Nephron progenitor cell (in vitro differentiated cells): ENCODE measurements at places on chromosomes 6 and 20.

DNA sequence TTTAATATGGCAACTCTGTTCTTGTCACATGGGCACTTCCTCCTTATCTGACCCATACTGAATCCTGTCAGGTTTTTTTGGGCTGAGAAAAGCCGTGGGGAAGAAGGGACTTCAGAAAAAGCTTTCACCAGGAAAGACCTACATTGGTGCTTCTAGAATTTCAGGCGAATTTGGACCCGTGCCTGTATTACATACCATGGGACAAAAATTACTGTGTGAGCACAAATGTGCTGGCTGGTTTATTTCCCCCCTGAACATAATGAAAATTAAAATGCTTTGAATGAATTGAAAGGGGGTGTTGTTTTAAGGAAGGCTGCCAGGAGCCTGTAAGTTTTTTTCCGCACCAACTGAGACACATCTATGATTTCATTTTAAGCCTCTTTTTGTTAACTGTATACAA lies 29.6 kb downstream of the CAP2 start:
- DNase-seq = no peak

DNA sequence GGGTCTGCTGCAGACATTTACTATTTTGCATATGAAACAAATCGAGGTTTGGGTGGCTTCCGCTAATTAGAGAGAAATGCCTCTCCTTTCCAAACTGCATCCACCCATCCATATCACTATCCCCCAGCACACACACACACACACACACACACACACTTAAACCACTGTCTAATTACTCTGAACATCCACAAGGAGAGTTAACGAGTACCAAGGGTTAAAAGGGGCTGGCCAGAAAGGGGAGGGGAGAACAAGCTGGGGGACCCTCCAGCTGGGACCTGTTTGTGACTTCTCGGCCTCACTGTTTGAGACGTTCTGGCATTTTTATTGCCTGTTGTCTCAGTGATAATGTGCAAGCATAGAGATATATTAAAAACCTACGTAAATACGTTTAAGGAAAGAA lies 261.2 kb downstream of the FOXC1 start:
- DNase-seq = peak; percentile 36

DNA sequence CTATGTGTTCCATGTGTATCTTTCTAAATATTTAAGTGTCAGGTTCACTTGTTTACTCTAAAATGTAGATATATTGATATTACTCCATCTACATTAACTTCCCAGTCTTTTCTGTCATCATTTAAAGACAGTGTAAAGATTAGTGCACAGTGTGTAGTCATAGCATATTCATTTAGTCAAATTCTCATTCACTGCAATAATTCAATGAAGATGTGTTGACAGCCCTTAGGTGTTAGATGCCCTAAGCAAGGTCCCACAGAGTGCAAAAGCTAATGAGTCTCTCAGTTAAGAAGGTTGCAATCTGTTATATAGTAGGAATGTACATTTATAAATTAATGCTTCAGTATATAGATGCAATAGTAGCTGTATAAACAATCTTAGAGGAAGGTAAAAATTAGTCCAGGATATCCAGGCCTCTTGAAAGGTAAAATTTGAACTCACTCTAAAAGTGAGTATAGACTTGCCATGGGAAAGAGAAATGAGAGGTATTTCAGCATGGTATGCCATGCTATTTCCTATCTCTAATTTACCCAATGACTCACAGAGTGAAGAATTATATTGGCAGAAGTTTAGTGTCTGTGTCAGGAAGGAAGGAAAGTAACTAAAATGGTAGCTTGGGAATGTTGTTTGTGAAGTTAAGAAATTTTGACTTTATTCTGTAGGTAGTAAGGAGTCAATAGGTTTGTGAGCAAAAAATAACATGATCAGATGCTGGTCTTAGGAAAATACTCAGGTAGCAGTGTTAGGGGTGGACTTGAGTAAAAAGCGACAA lies 969.9 kb upstream of the CITED2 start:
- no peak for DNase-seq

DNA sequence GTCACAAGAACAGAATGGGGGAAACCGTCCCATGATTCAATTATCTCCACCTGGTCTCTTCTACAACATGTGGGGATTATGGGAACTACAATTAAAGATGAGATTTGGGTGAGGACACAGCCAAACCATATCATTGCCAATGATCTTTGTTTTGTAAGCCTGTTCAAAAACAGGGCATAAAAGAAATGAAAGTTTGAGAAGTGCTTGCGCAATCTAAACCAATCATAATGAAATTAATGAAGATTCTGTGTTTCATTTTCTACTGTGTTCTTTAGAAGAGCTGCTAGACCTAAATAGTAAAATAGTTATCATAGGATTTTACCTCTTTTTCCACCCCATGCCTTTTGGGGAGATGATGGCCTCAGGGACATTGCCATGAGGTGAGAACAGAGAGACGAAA lies 761.3 kb downstream of the HDGFL1 start:
- no peak for DNase-seq

DNA sequence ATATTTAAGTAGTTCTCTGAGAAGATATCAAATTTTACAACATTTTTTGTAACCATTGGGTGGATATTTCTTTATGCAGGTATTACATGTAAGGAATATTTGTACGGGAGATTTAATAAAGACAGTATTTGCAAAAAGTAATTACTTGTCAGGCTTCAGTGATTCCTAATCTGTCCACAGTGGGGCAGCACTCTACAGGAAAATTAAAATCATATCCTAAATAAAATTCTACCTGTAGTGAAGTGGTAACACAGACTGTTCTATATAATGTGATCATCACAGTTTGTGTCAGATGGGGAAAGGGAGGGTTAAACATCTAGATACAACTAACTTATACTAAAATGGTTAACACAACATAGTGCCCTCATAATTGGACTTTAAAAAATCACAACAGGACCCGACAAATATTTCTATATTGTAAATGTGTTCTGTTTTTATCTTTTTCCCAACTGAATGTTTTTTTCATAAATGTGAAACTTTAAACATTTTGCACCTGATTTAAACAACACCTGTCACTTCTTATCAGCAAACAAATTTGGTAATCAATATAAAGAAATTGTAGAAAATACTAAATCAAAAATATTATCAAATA lies 145.6 kb upstream of the MANEA start:
- DNase-seq = peak; percentile 47

DNA sequence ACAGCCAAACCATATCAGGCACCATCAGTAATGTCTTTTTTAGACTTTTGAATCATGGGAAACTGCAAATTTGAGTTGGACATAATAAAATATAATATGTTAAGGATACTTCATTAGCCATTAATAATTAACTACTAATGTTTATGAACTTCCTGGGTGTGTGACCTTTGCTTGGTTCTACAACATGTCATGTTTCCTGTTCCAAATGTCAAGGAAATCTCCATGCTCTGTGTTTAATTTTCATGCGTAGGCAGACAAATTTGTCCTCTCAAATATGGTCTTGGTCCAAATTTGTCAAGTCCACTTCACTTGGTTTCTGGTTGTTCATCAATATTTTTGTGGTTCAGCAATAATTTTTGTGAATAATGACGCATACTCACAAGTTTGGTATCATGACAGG lies 410.5 kb downstream of the BMP2 start:
- DNase-seq = no peak

DNA sequence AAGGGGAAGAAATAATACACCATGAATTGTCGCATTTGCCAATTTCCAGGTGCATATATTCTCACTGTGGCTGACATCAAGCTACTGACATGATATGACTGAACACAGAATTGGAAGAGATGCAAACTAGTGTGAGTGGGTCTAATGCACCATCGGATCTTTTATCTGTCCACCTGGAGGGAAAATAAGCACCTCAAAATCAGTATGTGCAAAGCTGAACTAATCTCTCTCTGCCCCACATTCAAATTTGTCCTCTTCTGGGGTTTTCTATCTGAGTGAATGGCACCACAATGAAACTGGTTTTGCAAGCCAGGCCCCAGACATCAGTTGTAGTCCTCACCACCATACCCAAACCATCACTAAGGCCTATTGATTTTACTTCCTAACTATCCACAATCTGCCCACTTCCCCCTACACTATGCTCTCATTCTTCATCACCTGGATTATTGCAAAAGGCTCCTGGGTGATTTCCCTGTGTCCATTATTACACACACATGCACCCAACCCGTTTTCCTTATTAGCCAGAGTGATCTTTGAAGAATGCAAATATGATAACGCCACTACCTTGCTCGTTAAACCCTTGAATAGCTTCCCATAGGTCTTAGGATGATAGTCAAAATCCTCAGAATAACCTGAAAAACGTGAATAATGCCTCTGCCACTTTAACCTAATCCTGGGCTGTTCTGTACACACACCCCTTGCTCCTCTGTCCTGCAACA lies 159.0 kb upstream of the GMDS start:
- no peak for DNase-seq

GRCh38 chr6:12718015-12718414 lies 1.4 kb downstream of the PHACTR1 start:
- no peak for DNase-seq

DNA sequence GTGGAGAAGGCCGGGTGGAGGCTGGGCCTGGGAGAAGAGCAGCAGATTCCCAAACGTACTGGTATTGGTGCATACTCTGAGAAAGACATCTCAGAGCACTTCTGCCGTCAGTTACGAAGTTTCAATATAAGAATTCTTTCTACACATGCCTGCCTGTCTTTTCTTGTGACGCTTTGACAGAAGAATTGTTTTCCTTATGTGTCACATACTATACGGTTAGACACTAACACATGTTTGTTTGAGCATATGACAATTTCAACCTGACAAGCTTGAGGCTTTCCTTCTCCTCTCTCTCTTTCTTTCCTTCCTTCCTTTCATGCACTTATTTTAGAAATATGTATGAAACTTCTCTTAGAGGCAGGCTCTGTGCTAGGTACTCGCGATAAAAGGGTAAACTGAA lies 360.0 kb downstream of the QKI start:
- DNase-seq = no peak

- no peak for DNase-seq
These were observed 17.0 kb downstream of the PCK1 start for GRCh38 chr20:57577679-57578475.

- no peak for DNase-seq
These were observed 21.2 kb downstream of the TRAM2 start for GRCh38 chr6:52555518-52556233.

GRCh38 chr20:50930139-50930975 lies 880 bp downstream of the ADNP start:
- DNase-seq = peak; percentile 53

DNA sequence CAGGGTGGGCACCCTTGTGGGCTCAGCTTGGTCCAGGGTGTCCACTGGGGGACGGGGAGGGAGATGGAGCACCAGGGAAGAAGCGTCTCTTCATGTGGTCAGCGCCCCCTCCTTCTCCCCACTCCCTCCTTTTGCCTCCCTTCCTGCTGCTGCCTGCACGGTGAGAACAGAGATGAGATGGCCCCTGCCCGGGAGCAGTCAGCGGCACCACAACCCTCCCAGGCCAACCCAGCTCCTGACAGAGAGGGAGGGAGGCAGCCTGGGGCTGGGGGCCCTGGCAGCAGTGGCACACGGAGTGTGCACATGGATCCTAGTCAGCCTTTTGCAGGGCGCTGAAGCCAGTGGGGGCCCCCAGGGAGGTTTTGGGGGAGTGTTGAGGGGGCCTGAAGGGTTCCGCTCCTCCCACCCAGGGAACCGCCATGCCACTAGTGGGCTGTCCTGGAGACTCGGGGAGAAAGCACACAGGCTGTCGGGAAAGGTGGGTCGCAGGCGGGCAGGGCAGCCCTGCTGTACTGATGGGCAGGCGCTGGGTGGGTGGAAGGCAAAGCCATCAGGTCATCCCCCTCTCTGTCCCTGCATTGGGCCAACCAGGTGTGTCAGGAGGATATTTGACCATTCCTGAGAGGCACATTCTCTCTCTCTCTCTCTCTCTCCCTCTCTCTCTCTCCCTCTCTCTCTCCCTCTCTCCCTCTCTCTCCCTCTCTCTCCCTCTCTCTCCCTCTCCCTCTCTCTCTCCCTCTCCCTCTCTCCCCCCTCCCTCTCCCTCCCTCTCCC lies 94.3 kb upstream of the BHLHE23 start:
- peak; percentile 7 for DNase-seq

GRCh38 chr6:160733050-160733646 lies 31.1 kb downstream of the PLG start:
- DNase-seq = peak; percentile 53

DNA sequence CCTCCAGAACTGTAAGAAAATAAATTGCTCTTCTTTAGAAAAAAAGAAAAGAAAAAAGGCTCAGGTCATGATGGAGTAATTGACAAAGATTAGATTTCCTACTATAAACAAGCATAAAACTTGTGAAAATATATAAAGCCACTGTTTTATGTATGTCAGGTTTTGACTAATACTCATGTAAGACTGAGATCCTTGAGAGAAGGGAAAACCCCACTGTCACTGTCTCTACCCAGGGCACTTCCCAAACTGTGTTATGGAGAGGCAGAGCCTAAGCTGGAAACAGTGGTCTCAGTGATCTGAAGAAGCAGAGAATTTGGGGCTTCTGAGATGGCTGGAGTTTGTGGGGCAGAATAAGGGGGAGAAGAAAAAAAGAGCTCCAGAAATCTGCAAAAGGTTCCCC lies 7.6 kb downstream of the ACAT2 start:
- DNase-seq = no peak

- DNase-seq = no peak
These were observed 593.0 kb downstream of the FRK start for GRCh38 chr6:115467726-115468125.

DNA sequence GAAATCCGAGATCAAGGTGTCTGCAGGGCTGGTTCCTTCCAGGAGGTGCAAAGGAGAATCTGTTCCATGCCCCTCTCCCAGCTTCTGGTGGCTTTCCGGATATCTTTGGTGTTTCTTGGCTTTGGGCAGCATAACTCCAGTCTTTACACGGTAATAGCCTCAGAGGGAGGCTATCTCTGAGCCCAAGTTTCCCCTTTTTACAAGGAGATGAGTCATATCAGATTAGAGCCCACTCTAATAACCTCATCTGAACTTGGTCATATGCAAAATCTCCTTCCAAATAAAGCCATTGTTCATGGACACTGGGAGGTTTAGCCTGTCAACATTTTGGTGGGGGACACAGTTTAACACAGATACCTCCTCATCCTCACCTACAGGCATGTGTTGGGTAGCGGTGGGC lies 213.7 kb downstream of the ATXN1 start:
- no peak for DNase-seq

- DNase-seq = peak; percentile 61
These were observed 39.4 kb upstream of the ENPP4 start for GRCh38 chr6:46090115-46091079.

GRCh38 chr6:26311385-26312095 lies 53.5 kb upstream of the BTN3A2 start:
- DNase-seq = peak; percentile 32

DNA sequence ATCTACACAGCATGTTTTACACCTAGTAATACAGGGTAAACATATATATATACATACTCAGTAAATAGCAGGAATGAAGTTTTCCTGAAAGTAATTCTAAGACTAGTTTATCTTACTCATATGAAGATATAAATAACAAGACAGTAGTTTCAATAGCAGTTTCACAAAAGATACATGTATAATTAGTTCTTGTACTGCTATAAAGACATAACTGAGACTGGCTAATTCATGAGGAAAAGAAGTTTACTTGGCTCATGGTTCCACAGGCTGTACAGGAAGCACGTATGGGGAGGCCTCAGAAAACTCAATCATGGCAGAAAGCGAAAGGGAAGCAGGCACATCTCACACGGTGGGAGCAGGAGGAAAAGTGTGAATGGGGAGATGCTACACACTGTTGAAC lies 16.9 kb downstream of the RARS2 start:
- no peak for DNase-seq

GRCh38 chr6:119215309-119215708 lies 134.3 kb downstream of the MAN1A1 start:
- no peak for DNase-seq

GRCh38 chr6:126143761-126144251 lies 157.5 kb downstream of the TRMT11 start:
- DNase-seq = no peak
